Foreskin keratinocyte (primary cell): ENCODE measurements at places on chromosomes 11 and 22.
A peak's percentile ranks its signal among the peaks of the same experiment; 100 is the strongest.

GRCh38 chr11:42054351-42054900 lies 595.0 kb upstream of the LRRC4C start:
- DNase-seq, result no peak

GRCh38 chr11:115112754-115113153 lies 391.5 kb downstream of the CADM1 start:
- DNase-seq, result no peak

- no peak for DNase-seq
Observed at GRCh38 chr11:10936626-10937384, 79.0 kb upstream of the ZBED5 start.

GRCh38 chr11:38182126-38182866 lies 1584.3 kb upstream of the RAG2 start:
- DNase-seq, result no peak

GRCh38 chr11:61826930-61827570 lies 1.1 kb upstream of the FADS2 start:
- no peak for DNase-seq

DNA sequence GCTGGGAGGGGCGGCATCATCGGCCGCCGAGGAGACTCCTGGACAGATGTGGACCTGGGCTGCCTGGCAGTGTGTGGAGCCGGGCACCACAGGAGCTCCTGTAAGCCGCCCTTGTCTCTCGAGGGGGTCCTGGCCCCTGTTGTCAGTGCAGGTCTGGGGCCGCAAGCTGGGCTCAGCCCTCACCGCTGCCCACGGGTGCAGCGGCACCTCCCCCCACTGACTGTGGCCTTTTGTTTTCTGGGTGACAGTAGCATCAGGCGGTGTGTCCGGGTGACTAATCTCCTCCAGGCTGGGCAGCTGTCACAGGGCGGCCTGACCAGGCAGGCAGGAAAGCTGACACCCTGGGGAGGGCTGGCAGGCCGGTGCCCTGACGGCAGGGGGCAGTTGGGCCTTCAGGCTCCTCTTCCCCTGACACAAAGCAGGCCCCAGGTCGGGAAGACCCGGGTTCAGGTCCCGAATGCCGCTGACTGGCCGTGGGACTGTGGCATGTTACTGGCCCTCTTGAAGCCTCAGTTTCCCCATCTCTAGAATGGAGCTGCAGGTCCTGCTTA lies 16.3 kb downstream of the DGKZ start:
- DNase-seq, result no peak

- peak; percentile 57 for DNase-seq
Observed at GRCh38 chr11:75562836-75563484, 907 bp downstream of the SERPINH1 start.

- DNase-seq, result no peak
Observed at GRCh38 chr11:69231466-69232018, 62.4 kb upstream of the MYEOV start.

GRCh38 chr11:12319988-12320387 lies 57.4 kb upstream of the PARVA start:
- no peak for DNase-seq

DNA sequence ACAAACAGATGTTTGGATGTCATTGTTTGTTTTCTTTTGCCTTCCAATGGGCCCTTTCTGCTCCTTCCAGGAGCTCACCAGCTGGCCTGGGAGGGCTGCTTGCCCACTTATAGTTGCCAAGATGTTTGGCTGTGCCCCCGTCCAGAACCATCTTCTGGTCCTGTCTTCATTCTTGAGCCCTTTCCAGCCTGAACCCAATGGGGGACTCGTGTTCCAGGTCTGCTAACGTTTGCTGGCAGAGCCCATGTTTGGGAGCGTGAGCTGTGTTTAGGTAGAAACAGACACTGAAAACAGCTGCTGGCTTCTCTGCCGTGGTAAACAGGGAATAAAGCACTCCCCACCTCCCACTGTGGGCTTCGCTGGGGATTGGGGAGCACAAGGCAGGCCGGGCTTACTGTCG lies 83.2 kb upstream of the SYT13 start:
- no peak for DNase-seq

DNA sequence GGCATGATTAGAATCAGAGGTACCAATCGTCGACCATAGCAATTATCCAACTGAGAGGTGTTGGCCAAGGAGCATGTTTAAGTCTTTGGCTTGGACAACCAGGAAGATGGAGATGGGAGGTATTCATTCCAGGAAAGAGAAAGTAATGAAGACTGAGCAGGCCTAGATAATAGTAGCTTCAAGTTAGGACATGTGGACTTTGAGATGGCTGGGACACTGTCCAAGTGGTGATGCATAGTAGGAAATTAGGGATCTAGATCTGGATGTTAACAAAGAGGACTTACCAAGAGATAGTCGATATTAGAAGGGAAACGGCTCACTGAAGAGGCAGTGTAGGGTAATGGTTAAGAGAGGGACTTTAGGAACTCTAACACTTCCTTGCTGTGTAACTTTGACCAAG lies 266.7 kb downstream of the FAM76B start:
- peak; percentile 92 for DNase-seq

- DNase-seq, result no peak
Observed at GRCh38 chr11:117606211-117606610, 190.8 kb downstream of the DSCAML1 start.

- DNase-seq, result no peak
Observed at GRCh38 chr11:60631944-60632343, 67.5 kb upstream of the MS4A8 start.

- no peak for DNase-seq
Observed at GRCh38 chr11:115598257-115598901, 94.2 kb upstream of the CADM1 start.

GRCh38 chr11:36131721-36132397 lies 157.4 kb downstream of the COMMD9 start:
- DNase-seq, result no peak

DNA sequence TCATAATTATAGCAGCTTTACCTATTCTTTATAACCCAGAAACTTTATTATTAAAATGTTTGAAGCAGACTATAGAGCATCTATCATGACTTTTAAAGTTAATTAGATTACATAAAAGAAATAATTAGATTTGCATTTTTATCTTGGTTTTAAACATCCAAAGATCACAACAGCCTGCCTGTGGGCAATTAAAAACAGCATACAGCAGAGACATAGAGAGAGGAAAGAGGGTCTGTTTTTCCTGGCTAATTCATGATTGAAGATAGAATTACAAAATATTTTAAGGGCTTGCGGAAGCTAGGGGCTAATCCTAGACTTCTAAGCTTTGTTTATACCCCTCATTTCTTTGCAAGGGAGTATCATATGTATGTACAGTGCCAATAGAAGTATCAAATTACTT lies 178.1 kb downstream of the SOX6 start:
- DNase-seq, result no peak

- DNase-seq, result no peak
Observed at GRCh38 chr11:86251345-86251744, 6.8 kb downstream of the EED start.

DNA sequence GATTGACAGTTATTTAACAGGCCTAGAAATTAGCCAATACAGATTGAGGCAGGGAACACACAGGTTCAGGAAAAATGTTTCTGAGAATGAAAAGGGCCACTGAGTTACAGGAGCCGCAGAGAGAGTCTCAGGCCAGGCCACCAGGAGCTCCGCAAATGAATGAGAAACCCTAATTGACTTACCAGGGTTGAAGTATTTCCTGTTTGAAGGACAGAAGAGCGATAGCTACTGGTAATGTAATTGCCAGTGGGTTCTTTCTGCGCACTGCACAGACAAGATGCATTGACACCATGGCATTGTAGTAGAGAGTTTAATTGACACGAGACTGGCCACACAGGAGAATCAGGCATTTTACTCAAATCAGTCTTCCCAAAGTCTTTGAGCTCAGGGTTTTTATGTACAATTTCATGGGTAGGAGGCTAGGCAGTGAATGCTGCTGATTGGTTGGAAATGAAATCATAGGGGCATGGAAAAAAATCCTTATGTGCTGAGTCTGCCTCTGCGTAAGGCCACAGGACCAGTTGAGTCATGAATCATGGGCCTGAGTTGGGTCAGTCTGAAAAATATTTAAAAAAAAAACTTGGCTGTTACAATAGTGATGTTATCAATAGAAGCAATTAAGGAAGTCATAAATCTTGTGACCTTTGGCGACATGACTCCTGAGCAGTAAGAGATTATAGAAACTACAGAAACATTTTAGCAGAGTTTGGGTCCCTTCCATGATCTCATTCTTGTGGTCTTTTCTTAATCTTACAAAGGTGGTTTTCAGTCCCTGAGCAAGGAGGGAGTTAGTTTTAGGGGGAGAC lies 203.8 kb downstream of the CASP12 start:
- peak; percentile 87 for DNase-seq

DNA sequence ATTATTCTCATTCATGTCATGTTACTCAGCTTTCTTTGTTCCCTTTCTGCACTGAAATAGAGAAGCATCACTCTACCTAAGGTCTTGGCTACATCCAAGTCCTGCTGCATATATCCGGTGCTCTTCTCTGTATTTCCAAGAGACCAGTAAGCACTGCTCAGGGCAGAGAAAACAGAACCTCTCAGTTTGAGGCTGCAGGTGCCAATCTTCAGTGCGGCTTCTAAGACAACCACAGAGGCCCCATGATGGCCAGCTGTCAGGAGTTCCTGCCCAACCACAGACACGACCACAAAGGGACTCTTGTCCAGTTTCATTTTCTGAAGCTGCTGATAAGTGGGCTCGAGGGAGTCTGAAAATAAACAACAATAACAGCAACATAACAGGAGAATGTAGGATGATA lies 378.4 kb upstream of the PITPNB start:
- DNase-seq, result no peak

DNA sequence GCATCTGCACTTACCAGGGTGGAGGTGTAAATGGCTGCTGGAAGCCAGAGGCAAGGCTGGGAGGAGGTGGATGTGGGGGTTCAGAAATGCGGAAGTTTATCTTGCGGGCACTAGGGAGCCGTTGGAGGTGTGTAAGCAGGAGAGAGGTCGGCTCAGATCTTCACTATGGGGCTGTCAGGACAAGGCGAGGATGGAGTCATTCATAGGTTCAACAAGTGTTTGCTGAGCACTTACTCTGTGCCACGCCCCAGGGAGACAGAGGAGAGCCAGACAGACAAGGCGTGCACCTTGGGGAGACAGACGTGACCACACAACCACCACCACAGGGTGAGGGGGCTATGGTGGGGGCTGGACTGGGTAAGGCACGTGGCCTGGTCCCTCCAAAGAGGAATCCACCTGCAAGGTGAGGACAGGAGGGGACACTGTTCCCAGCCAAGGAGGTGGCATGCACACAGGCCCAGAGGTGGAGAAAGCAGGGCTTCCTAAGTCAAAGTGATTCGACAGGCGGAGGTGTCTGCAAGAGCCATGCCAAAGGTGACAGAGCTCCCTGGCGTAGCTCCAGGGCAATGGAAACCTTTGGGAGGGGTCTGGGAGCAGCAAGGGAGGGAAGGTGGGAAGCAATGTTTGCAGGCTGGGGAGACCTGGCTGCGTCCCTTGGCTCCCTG lies 30.8 kb upstream of the TCF20 start:
- DNase-seq, result no peak

- DNase-seq, result no peak
Observed at GRCh38 chr11:104522650-104523049, 358.7 kb upstream of the PDGFD start.

DNA sequence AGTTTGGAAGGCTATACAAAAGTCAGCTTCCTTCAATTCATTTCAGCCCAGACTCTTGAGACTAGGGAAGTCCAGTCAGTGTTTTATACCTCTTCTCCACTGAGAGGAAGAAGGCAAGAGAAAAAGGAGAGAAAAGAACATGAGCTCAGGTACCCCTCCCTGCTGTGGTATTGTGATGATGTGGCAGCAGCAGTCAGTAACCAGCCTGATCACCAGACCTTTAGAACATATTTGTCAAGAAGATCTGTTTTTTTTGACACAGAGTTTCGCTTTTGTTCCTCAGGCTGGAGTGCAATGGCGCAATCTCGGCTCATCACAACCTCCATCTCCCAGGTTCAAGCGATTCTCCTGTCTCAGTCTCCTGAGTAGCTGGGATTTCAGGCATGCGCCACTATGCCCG lies 21.2 kb upstream of the RPS13 start:
- DNase-seq, result no peak

DNA sequence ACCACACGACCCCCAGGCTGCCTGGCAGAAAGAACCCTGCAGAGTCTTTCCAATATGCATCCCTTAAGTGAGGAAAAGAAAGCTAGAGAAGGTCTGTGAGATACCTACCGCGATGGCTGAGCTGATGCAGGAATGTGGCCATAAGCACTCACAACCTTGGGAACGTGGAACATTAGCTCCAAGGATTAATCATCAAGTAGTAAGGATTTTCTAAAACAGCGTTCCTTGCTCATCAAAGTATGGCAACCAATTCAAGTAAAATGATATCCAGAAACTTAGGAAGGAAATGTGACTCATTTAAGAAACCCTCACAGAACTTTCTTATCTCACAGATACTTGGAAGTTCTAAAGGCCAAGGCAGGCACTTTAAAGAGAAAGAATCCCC lies 12.8 kb downstream of the PACSIN2 start:
- DNase-seq, result peak; percentile 66

- no peak for DNase-seq
Observed at GRCh38 chr11:119178166-119178680, 7.1 kb upstream of the NHERF4 start.

DNA sequence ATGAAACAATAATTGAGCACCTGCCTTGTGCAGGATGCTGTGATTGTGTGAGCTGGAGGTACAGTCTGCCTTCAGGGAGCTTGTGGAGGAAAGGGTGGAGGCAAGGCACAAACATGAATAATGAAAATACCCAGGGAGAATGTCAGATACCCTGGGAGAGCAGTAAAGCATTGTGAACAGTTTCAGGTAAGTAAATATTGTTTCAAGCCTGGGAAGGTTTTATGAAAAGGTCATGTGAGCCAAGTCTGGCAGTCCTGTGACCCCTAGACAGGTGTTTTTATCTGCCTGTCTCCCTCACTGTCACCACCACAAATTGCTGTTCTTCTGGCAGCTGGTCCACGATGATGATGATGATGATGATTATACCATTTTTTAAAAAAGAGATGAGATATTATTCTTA lies 32.0 kb downstream of the SPECC1L start:
- no peak for DNase-seq

- no peak for DNase-seq
Observed at GRCh38 chr11:95297680-95298452, 66.9 kb upstream of the SESN3 start.

- no peak for DNase-seq
Observed at GRCh38 chr22:48629631-48630432, 1197.8 kb downstream of the BRD1 start.

DNA sequence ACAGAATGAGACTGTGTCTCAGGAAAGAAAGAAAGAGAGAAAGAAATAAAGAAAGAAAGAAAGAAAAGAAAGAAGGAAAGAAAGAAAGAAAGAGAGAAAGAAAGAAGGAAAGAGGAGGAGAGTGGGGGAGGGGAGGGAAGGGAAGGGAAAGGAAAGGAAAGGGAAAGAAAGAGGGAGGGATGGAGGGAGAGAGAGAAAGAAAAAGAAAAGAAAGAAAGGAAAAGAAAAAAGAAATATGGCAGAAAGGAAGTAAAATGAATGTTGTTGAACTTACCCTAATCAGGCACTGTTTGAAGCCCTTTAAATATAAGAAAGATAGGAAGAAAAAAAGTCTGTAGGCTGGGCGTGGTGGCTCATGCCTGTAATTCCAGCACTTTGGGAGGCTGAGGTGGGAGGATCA lies 276.1 kb downstream of the INSC start:
- no peak for DNase-seq
